ENCODE measurements at places on chromosomes 2 and 18. TPM values are rescaled to one million over a fixed set of nuclear protein-coding genes. Genes with fewer than 3 reads are reported as not detected.
A peak's percentile ranks its signal among the peaks of the same experiment; 100 is the strongest.

The TLX2 gene
- total RNA-seq: not detected

The CRYGD gene
- not detected for total RNA-seq

The FAM237A gene
- total RNA-seq: not detected

DNA sequence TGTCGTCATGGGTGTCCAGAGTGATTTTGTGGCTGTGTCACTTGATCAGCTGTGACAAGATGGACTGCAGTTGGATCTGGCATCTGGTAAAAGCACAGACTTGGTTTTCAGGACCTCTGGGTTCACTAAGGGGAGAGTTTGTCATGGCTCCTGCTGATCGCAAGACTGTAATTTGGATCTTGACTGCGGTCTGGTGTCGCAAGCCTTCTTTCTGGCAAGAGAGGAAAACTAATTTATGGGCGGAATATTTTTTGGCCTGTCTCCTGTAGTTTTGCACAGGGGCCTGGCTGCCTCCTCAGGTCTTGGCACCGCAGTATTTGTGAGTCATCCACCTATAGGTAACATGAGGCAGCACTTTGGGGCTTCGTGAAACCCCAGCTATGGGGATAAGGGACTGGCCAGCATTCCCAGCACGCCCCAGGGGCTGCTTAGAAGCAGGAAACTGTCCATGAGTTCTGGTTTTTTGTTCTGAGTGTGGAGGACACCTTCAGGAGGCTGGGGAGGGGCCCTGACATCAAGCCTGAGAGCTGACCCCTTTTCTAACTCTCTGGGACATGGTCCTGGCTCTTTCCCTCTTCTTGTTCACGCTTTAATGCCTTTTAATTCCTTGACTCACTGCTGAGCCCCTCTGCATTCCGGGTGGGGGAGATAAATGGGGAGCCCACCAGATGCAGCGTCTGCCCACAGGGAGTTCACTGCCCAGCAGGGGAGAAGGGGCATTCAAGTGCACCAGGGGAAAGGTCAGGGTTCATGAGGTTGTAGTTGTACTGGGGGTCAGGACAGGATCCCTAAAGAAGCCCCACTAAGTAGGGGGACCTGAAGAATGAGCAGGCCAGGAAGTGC lies 12.2 kb downstream of the SH3BP4 start:
- DNase-seq: peak; percentile 30

GRCh38 chr18:40984856-40985255 lies 970.2 kb upstream of the PIK3C3 start:
- no peak for DNase-seq

- DNase-seq: no peak
Observed at GRCh38 chr2:161030260-161031063, 129.8 kb upstream of the TANK start.

DNA sequence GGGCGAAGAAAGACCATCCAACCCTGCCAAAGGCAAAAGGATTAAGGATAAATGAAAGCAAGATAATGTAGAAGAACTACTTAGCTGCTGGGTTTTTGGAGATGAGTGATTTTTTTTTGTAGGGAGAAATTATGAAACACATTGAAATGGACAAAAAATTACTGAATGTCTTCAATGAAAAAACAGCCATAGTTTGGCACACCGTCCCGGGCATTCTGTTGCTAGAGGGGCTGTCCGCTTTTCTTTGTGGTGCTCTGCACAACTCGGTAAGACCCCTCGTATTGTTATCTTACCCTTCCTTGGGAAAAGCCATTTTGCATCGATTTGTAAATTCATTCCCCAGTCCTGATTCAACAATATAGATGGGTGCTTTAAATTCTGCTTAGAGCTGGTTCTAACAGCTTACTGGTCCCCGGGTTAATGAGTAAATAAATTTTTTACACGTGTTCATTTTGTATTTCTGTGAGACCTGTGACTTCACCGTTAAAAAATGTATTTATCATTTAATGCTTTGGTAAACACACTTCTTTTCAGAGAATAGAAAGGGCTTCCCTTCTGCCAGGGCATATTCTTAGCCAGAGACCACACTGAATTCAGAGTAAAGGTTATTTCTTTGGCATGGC lies 912 bp upstream of the LAPTM4A start:
- no peak for DNase-seq
